ENCODE measurements at places on chromosomes 2 and 18. TPM values are rescaled to one million over a fixed set of nuclear protein-coding genes. Genes with fewer than 3 reads are reported as not detected.

GRCh38 chr2:221189431-221190067, 382.6 kb downstream of the EPHA4 start:
- no peak for DNase-seq

DNA sequence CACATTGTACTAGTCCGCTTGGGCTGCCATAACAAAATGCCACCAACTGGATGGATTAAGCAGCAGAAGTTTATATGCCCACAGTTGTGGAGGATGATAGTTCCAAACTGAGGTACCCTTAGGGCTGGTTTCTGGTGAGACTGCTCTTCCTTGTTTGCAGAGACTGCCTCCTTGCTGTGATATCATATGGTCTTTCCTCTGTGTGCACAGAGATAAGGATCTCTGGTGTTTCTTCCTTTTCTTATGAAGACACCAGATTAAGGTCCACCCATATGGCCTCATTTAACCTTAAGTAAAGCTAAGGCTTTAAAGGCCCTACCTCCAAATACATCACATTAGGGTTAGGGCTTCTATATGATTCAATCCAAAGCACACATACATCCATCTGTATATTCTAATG, 738.2 kb upstream of the GCFC2 start:
- no peak for DNase-seq

- no peak for DNase-seq
Measured at GRCh38 chr2:1716441-1716840, 27.9 kb downstream of the PXDN start.

EGR4 gene
- not detected for total RNA-seq

- no peak for DNase-seq
Measured at GRCh38 chr2:9355716-9356115, 67.6 kb downstream of the ITGB1BP1 start.

FSIP2 gene
- under 0.01 TPM for total RNA-seq

- no peak for DNase-seq
Measured at GRCh38 chr18:36191286-36191685, 4.0 kb downstream of the MOCOS start.

CNTNAP5 gene
- not detected for total RNA-seq
